ENCODE measurements at places on chromosomes 12 and 14.

DNA sequence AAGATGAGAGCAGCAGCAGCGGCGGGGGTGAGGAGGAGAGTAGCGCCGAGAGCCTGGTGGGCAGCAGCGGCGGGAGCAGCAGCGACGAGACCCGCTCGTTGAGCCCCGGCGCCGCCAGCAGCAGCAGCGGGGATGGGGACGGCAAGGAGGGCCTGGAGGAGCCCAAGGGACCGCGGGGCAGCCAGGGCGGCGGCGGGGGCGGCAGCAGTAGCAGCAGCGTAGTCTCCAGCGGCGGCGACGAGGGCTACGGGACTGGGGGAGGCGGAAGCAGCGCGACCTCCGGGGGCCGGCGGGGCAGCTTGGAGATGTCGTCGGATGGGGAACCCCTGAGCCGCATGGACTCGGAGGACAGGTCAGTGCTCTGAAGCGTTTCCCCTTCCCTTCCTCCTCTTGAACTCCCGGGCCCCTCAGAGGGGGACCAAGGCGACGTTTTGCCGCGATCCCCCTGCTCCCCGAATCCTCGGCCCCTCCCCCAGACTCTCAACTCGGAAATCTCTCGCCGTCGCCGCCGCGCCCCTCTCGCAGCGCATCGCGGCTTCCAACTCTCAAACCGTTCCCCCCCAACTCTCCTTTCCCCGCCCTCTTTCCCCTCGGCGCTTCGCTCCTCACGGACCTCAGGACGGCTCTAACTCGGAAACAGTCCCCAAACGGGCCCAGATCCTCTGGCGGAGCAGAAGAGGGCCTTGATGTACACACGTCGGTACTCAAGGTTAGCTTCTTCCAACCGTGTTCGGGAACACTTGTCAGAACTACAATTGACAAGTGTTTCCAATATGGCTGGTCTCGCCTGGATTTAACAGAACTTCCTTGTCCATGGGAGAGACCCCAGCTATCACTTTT, 947 bp downstream of the AEBP2 start:
- no peaks in the 10 kb centered on the region for H3K27me3 ChIP-seq
- peaks cover 29% of the 10 kb centered on the region for H3K4me1 ChIP-seq
- peak; percentile 75 for ATAC-seq
- peak overlapping the region; percentile 94 for H3K27ac ChIP-seq
- peaks cover 13% of the 10 kb centered on the region for H3K36me3 ChIP-seq
- H3K4me3 ChIP-seq: peak overlapping the region; percentile 93

DNA sequence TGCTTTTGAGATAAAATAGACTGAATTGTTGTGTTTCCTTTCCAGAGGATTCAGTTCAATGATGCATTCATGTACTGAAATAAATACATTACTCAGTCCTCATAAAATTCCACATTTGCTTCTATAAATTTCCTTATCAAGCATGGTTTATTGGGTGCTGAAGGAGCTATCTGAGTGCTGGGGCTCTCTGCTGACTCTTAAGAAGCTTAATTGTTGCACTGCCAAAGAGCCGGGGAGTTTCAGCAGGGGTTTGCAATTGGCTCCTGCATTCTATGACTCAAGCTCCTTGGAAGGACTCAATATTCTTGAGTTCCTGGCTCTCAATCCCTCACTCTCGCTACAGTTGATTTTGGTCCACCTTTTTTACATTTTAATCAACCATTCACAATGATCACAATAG, 69.8 kb upstream of the PYGL start:
- H3K27me3 ChIP-seq: no peaks in the 10 kb centered on the region
- no peak for ATAC-seq
- H3K36me3 ChIP-seq: no peaks in the 10 kb centered on the region
- H3K4me3 ChIP-seq: no peak overlapping the region
- no peaks in the 10 kb centered on the region for H3K4me1 ChIP-seq

- peak; percentile 14 for ATAC-seq
- peaks cover 21% of the 10 kb centered on the region for H3K4me1 ChIP-seq
- H3K27ac ChIP-seq: no peak within 1 kb of the TSS
- H3K36me3 ChIP-seq: no peaks in the 10 kb centered on the region
- H3K27me3 ChIP-seq: no peaks in the 10 kb centered on the region
These were observed at the start of gene NPC2 for GRCh38 chr14:74492776-74493342. NPC2 (minus strand) TSS chr14:74493305; CDS start chr14:74493274, 31 bp downstream.

DNA sequence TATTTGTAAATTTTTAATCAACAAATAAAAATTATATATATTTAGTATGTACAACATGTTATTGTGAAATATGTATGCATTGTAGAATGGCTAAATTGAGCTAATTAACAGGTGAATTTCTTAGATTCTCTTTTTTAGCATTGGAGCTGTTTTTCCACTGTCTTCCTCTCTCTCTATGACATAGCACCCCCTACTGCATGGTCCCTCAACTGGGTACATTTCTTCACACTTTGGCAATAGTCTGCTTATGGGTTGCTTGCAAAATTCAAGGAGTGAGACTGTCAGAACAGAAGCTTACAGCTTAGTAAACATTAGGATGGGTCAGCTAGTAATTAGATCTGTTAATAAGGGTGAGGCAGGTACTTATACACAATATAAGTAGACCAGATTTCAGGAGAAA, 658.5 kb upstream of the MGAT4C start:
- H3K4me1 ChIP-seq: no peaks in the 10 kb centered on the region
- no peak for ATAC-seq
- H3K27me3 ChIP-seq: no peaks in the 10 kb centered on the region
- H3K27ac ChIP-seq: no peak overlapping the region
- no peaks in the 10 kb centered on the region for H3K36me3 ChIP-seq
- no peak overlapping the region for H3K4me3 ChIP-seq

GRCh38 chr12:68113644-68114043, 45.9 kb downstream of the IFNG start:
- peaks cover 16% of the 10 kb centered on the region for H3K4me1 ChIP-seq
- no peaks in the 10 kb centered on the region for H3K27me3 ChIP-seq
- ATAC-seq: no peak
- no peak overlapping the region for H3K4me3 ChIP-seq
- H3K27ac ChIP-seq: no peak overlapping the region
- peaks cover 7% of the 10 kb centered on the region for H3K36me3 ChIP-seq

GRCh38 chr14:74977164-74977900, 21.9 kb upstream of the PGF start:
- no peak overlapping the region for H3K4me3 ChIP-seq
- H3K27me3 ChIP-seq: no peaks in the 10 kb centered on the region
- ATAC-seq: no peak
- H3K27ac ChIP-seq: no peak overlapping the region

GRCh38 chr12:63752283-63752682, 27.4 kb upstream of the RXYLT1 start:
- H3K4me3 ChIP-seq: no peak overlapping the region
- peaks cover 11% of the 10 kb centered on the region for H3K27me3 ChIP-seq
- no peaks in the 10 kb centered on the region for H3K36me3 ChIP-seq
- no peak overlapping the region for H3K27ac ChIP-seq

GRCh38 chr14:86124328-86124727, 594.4 kb downstream of the FLRT2 start:
- no peak overlapping the region for H3K4me3 ChIP-seq
- H3K36me3 ChIP-seq: peaks cover 9% of the 10 kb centered on the region
- H3K27ac ChIP-seq: no peak overlapping the region
- H3K4me1 ChIP-seq: peaks cover 8% of the 10 kb centered on the region
- no peaks in the 10 kb centered on the region for H3K27me3 ChIP-seq

GRCh38 chr14:68688872-68689371, 103.9 kb downstream of the ZFP36L1 start:
- peak overlapping the region; percentile 99 for H3K27ac ChIP-seq
- H3K36me3 ChIP-seq: no peaks in the 10 kb centered on the region
- H3K4me3 ChIP-seq: no peak overlapping the region

GRCh38 chr12:5442251-5443006, 10.5 kb downstream of the NTF3 start:
- H3K4me3 ChIP-seq: no peak overlapping the region
- no peaks in the 10 kb centered on the region for H3K36me3 ChIP-seq
- H3K27me3 ChIP-seq: peaks cover 20% of the 10 kb centered on the region
- no peak for ATAC-seq

DNA sequence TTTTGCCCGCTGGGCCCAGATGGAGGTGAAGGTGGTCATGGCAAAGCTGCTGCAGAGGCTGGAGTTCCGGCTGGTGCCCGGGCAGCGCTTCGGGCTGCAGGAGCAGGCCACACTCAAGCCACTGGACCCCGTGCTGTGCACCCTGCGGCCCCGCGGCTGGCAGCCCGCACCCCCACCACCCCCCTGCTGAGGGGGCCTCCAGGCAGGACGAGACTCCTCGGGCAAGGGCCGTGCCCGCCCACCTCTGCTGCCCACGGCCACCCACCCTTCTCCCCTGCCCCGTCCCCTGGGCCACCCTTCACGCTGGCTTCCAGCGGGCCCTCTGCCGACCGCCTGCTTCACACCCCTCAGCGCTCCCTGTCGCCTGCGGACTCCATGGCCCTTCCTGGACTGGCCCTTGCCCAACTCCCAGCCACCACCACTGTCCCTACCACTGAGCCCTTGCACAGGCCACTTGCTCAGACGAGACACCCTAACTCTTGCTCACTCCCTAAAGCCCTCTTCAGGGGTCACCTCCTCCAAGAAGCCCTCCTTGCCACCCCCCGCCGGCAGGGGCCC, 42.5 kb downstream of the CYP46A1 start:
- H3K4me1 ChIP-seq: no peaks in the 10 kb centered on the region
- no peaks in the 10 kb centered on the region for H3K36me3 ChIP-seq
- no peak for ATAC-seq
- no peak overlapping the region for H3K4me3 ChIP-seq

DNA sequence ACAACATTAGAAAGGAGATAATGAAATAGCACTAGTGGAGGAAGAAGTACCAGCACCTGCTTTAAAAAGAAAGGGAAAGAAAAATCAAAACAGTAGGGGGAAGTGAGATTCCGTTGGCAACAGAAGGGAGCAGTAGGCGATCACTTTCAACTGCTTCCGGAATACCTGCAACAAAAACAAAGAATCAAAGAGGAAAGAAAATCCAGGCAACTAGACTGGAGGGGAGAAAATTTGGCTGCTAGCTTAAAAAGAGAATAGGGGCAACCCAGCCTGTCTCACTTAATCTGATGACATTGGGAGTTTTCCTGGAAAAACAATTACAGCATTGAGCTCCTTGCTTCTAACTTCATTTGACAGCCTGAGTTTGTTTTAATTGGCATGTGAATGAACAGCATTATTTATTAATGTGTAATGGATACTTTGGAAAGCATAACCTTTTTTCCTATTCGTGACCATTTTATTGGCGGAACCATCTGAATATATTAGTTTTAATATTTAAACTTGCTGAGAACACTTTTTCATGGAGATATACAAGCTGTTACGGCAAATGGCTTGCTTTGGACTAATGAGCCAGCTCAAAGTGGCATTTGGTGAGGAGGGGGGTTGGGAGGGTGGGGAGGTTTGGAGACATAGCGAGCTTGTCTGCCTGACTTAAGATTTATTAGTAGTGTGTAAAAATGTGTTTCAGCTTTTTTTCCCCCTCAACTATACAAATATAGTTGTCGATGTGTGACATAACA, 2.5 kb upstream of the DACT1 start:
- no peaks in the 10 kb centered on the region for H3K36me3 ChIP-seq
- H3K27ac ChIP-seq: no peak overlapping the region
- H3K27me3 ChIP-seq: peaks cover 52% of the 10 kb centered on the region
- H3K4me1 ChIP-seq: peaks cover 38% of the 10 kb centered on the region
- H3K4me3 ChIP-seq: peak overlapping the region; percentile 32
- ATAC-seq: no peak

DNA sequence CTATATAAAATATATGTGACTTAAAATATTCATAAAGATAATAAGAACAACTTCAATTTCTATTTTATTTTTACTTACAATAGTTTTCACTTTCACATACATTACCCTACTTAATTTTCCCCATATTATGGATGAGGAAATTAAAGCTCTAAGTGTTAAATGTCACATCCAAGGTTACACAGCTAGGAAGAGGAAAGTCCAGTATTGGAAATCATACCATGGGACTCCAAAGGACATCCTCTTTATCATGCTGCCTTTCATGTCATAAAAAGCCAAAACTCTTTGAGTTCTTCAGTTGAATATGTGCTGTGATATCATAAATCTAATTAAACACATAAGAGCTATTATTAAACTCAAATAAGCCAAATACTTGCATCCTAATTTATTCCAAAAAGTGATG, 172.4 kb upstream of the GARIN2 start:
- H3K4me1 ChIP-seq: peaks cover 10% of the 10 kb centered on the region
- H3K27ac ChIP-seq: no peak overlapping the region
- ATAC-seq: no peak
- no peak overlapping the region for H3K4me3 ChIP-seq

DNA sequence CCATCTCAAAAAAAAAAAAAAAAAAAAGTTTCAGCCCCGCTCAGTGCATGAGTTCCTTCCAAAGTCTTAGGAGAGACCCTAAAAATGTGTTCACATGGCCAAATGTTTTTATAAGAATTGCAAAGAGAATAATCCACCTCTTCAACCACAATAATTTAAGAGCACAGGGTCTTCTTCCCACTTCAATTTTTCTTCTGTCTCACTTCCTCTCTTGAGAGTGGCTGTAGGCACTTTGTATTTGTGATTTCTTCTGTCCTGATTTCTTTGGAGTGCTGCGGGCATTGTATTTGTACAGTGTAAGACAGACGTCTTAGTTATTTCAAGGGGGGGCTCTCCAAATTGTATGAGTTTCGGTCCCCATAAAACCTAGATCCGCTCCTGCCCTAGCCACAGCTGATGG, 58.3 kb downstream of the C12orf56 start:
- H3K27me3 ChIP-seq: peaks cover 8% of the 10 kb centered on the region
- no peak overlapping the region for H3K27ac ChIP-seq
- no peak for ATAC-seq
- no peak overlapping the region for H3K4me3 ChIP-seq
- no peaks in the 10 kb centered on the region for H3K36me3 ChIP-seq

DNA sequence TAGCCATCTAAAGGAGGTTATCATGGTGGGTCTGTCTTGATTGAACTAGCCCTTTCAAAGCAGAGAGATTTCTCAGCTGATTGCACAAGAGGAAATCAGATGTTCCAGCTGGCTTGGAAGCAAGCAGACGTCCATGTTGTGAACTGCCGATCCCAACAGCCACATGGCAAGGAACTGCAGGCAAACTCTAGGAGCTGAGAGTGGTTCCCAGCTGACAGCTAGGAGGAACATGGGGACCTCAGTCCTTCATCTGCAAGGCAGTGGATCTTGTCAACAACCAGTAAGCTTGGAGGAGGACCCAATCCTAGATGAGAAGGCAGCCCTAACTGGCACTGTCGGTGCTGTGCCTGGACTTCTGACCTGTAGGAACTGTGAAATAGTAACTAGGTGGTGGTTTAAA, 7.7 kb downstream of the ACVR1B start:
- H3K4me1 ChIP-seq: no peaks in the 10 kb centered on the region
- H3K4me3 ChIP-seq: no peak overlapping the region
- ATAC-seq: no peak
- no peaks in the 10 kb centered on the region for H3K27me3 ChIP-seq
- peaks cover 10% of the 10 kb centered on the region for H3K36me3 ChIP-seq
- H3K27ac ChIP-seq: no peak overlapping the region

GRCh38 chr12:27979145-27979544, 6.6 kb upstream of the PTHLH start:
- H3K27ac ChIP-seq: no peak overlapping the region
- peaks cover 77% of the 10 kb centered on the region for H3K27me3 ChIP-seq
- H3K4me3 ChIP-seq: no peak overlapping the region
- no peaks in the 10 kb centered on the region for H3K36me3 ChIP-seq
- no peak for ATAC-seq

- no peak for ATAC-seq
- H3K27ac ChIP-seq: no peak overlapping the region
- H3K4me3 ChIP-seq: no peak overlapping the region
- H3K4me1 ChIP-seq: peaks cover 25% of the 10 kb centered on the region
These were observed 112.0 kb downstream of the GPHN start for GRCh38 chr14:66619952-66620351.
